ENCODE measurements at places on chromosomes 6 and 20.

DNA sequence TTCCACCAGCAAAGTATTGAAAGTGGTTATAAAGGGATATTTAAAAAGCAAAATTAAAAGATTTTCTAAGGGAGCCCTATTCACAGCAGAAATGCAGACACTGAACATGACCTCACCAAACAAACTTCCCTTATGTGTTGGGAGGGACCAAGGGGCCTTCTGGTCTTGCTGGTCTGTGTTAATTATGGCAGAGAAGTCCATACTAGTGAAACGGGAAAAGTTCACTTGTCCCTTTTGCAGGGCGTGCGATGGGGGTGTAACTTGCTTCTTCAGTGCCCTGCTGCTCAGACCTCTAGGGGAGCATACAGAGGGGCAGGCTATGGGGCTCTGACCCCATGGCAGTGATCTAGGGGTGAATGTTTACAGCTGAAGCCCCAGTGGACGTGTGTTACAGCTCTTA lies 53.0 kb upstream of the ZNF337 start:
- DNase-seq = no peak

DNA sequence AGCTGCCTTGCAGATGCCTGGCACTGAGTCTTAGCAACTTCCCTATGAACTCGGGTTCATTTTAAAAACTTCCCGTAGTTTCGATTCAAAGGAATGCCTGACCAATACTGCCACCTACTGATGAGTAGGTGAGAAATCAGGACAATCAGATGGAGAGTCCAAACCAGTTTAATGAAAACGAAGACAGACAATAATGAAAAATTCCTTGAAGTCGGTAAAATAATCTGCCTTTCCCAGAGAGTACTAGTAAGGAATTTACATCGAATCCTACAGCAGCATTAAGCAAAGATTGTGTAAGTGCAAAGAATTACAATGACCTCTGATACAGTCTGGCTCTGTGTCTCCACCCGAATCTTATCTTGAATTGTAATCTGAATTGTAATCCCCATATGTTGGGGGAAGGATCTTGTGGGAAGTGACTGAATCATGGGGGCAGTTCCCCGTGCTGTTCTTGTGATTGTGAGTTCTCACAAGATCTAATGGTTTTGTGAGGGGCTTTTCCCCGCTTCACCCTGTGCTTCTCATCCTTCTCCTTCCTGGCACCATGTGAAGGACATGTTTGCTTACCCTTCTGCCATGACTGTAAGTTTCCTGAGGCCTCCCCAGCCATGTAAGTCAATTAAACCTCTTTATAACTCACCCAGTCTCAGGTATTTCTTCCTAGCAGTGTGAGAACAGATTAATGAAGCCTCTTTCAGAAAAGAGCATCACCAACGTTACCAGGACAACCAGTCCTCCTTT lies 134.4 kb downstream of the ARHGAP18 start:
- no peak for DNase-seq

GRCh38 chr6:169787797-169788196 lies 36.4 kb downstream of the ERMARD start:
- no peak for DNase-seq

GRCh38 chr20:60138256-60139220 lies 180.3 kb downstream of the CDH26 start:
- no peak for DNase-seq

GRCh38 chr6:149580880-149581279 lies 14.7 kb downstream of the GINM1 start:
- DNase-seq = no peak

DNA sequence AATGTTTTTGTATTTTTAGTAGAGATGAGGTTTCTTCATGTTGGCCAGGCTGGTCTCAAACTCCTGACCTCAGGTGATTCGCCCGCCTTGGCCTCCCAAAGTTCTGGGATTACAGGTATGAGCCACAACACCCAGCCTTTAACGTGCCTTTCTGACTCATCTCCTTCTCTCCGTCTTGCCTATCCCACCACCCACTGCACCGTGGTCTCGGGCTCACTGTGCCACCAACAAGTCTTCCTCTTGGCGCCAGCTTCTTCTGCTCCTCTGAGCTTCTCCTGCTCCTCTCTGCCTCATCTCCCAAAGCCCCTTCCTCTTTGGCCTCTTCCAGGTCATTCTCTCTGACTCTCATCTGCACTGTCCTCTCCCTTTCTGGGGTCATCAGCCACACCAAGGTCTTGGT lies 41.0 kb downstream of the TMEM242 start:
- no peak for DNase-seq

DNA sequence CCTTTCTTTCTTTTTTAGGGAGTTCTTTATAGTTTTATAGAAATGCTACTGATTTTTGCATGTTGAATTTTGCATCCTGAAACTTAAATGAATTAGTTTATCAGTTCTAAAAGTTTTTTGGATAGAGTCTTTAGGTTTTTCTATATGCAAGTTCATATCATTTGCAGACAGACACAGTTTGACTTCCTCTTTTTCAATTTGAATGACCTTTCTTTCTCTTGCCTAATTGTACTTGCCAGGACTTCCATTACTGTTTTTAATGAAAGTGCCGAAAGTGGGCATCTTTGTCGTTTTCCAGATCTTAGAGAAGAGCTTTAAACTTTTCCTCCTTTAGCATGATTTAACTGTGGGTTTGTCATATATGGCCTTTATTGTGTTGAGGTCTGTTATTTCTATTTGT lies 21.1 kb upstream of the EDN1 start:
- DNase-seq = no peak

GRCh38 chr20:62838128-62838891 lies 21.5 kb downstream of the COL9A3 start:
- no peak for DNase-seq

DNA sequence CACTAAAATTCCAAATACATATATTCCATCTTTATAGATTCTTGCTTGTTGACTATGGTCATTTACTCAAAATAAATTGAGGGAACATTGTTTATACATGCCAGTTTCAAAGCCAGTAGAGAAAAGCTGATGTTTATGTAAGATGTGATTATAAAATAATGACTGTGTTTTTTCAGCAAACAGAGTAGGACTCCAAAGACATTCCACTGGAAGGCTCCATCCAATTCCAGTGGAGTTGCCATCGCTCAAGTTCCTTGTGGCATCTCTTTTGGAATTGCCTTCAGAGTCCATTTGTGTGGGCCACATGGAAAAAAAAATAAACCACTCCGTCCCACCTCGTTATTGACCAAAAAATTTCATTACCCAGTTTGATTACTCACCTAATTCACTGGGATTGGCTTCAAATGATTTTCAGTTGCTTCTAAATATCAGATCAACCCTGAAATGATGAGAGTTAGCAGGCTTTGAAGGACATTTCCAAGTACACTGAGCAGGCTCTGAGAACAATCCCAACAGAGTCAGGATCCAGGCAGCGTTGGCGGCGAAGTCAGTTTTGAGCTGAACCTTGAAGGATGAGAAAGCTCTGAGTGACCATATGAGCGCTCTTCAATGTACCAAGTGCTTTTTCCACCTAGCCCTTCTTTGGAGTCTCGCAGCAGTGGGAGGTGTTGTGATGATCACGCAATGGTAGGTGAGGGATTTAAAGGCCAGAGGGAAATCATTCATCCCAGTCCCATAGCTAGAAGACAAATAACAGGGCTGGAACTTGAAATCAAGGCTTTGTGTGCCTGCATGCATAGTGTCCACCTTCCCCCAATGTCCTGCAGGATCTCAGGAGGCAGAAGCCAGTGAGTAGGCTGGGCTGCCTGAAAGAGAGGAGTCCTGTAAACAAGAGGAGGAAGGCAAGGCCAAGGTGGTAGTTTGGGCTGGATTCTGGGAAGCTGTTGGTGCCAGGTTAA lies 281.7 kb downstream of the CDC5L start:
- no peak for DNase-seq

DNA sequence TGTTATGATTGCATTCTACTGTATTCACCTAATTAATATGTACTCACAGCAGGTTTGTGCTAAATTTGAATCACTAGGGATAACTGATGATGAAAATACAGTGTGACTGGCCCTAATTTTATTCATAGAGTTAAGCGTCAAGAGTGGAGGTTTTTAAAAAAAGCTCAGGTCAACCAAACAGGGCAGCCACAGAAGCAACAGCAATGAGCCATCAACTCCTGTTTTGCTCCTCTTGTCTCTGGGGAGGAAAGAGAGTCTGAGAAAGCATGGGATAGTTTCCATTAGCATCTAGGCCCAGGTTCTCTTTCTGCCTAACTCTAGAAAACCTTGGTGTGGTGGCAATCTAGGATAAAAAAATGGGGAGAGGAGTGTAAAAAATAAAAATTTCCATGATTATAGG lies 122.1 kb downstream of the OGFRL1 start:
- no peak for DNase-seq

GRCh38 chr6:35534407-35535170 lies 21.9 kb upstream of the TULP1 start:
- DNase-seq = no peak

- DNase-seq = no peak
These were observed 11.1 kb downstream of the TPD52L1 start for GRCh38 chr6:125164696-125165095.

GRCh38 chr20:60102665-60103210 lies 144.5 kb downstream of the CDH26 start:
- no peak for DNase-seq

- no peak for DNase-seq
These were observed 68.4 kb downstream of the ARID1B start for GRCh38 chr6:156845454-156846155.

DNA sequence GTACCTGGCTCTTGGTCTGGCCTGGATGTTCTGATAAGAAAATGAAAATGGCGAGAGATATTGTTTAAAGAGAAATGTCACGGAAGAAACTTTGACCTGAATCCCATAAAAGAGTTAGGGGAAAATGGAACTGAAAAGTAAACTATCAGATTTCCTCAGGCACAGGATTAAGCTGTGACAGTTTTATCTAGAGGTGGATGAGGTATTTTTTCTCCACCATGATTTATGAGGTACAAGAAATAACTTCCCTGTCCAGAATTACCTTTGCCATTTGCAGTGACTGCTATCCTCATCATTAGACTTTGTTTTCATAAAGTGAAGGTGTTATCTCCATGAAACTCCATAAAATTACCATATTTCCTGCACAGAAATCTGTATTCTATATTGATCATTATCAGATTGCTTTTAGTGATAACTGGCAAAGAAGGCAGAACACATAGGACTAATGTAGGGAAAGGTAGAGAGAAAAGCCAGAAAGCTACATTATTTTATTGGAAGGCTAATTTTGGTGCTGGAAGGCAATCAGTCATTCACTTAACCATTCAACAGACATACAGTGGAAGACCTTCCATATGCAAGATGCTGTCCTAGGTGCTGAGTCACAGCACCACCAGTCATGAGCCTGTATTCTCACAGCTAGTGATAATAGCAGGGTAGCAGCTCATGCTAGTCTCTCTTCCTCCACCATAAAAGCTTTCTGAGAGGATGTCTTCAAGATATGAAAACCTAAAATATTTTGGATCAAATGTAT lies 427.3 kb upstream of the CITED2 start:
- DNase-seq = no peak

- no peak for DNase-seq
These were observed 45.6 kb downstream of the ADGRF5 start for GRCh38 chr6:46876126-46876525.

DNA sequence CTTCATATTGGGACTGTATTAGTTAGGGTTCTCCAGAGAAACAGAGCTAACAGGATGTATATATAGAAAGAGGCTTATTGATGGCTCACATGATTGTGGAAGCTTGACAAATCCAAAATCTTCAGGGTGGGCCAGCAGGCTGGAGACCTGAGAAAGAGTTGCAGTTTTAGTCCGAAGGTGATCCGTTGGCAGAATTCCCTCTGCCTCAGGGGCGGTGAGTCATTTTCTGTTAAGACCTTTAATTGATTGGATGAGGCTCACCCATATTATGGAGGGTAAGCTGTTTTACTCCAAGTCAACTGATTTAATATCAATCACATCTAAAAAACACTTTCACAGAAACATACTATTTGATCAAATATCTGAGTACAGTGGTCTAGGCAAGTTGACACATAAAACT lies 113.6 kb downstream of the FLRT3 start:
- DNase-seq = no peak

DNA sequence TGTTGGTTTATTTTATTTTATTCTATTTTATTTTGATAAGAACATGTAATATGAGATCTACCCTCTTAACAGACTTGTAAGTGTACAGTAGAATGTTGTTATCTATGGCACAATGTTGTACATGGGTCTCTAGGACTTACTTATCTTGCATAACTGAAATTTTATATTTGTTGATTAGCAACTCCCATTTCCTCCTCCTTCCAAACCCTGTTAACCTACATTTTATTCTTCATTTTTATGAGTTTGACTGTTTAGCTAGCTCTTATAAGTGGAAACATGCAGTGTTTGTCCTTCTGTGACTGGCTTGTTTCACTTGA lies 37.9 kb upstream of the BCAS1 start:
- no peak for DNase-seq

DNA sequence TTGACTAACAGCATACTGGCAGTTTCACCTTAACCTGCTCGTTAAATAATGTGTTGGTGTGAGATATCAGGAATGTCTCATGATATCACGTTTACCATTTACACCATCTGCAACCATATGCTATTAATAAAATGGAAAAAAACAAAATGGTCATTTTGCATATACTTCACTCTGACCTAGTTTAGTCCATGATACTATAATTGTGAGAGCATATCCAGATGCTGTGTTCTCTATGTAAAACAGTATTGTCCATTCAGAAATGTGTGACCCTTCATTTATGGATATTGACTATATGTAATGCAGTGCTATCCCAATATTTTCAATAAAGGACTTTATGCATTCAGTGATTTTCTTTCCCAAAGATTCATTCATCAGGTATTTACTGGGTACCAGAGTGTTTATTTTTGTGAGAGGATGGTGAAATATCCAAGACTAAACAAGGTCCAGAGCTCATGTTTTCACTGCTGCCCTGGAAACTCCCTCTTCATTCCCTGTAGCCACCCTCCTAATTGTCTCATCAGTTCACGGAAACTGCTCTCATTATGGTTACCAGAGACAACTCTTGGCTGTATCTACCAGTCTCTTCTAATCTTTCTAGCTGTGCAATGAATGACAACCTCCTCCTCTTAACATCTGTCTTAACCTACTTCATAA lies 25.7 kb upstream of the HINT3 start:
- no peak for DNase-seq

DNA sequence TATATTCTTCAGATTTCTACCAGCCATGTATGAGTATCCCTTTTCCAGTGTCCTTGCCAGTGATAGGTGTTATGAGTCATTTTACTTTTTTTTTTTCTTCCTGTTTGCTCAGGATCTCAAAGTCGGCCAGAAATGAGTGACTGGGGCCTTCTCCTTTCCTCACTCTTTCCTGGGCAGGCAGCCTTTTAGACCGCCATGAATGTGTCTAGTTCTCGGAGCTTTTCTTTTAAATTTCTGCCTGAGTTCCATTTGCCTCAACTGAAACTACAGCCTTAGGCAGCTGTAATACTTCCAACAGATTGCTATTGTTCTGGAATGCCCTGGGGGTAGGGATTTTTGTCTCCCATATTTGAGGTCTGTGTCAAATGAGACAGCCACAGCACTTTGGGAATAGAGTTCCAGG lies 83.7 kb downstream of the STXBP5 start:
- no peak for DNase-seq

GRCh38 chr6:3287976-3288707 lies 29.4 kb downstream of the PSMG4 start:
- no peak for DNase-seq

- DNase-seq = no peak
These were observed 3.6 kb downstream of the TBCC start for GRCh38 chr6:42742116-42742894.

Measured in GOT3 (cell line).